ENCODE measurements at places on chromosomes 16 and 17.

DNA sequence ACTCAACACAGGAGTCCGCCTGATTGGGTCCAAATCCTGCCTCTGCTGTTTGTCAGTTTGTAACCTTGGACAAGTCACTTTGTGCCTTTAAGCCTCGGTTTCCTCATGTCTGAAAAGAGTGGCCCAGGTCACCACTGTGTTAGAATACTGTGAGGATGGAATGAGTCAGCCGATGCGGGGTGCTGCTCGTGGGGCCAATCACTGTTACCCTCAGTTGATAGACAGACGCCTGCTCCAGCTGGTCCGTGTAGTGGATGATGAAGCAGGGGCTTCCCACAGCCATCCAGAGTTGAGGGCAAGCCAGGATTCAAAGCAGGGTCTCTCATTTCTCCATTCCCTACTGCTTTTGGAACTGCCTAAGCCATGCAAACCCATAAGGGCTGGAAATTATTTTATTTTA lies 5.8 kb downstream of the FBXL19 start:
- DNase-seq, result no peak

GRCh38 chr17:49227436-49228261 lies 2.9 kb downstream of the PHOSPHO1 start:
- peak; percentile 24 for DNase-seq

- no peak for DNase-seq
Measured at GRCh38 chr17:80855196-80855947, 136.3 kb upstream of the CHMP6 start.

- no peak for DNase-seq
Measured at GRCh38 chr17:41492351-41492750, 2.6 kb upstream of the KRT36 start.

GRCh38 chr17:42673266-42673884 lies 3.4 kb downstream of the PLEKHH3 start:
- DNase-seq, result no peak

GRCh38 chr17:82752371-82753200 lies 721 bp downstream of the TBCD start:
- no peak for DNase-seq

DNA sequence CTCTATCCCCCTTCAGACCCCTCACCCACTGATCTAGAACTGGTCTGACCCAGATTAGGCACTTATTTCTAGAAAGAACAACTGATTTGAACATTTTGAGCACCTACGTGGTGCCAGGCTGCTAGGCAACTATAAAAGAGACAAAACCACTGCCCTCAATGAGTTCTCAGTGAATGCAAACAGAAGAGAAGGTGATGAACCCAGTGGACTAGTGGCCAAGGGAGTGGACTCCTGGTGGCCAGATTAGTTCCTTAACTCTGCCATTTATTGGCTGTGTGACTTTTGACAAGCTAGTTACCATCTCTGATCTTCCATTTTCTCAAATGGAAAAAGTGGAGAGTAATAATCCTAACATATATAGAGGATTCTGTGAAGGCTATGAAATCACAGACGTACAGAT lies 259.1 kb upstream of the SALL1 start:
- no peak for DNase-seq

DNA sequence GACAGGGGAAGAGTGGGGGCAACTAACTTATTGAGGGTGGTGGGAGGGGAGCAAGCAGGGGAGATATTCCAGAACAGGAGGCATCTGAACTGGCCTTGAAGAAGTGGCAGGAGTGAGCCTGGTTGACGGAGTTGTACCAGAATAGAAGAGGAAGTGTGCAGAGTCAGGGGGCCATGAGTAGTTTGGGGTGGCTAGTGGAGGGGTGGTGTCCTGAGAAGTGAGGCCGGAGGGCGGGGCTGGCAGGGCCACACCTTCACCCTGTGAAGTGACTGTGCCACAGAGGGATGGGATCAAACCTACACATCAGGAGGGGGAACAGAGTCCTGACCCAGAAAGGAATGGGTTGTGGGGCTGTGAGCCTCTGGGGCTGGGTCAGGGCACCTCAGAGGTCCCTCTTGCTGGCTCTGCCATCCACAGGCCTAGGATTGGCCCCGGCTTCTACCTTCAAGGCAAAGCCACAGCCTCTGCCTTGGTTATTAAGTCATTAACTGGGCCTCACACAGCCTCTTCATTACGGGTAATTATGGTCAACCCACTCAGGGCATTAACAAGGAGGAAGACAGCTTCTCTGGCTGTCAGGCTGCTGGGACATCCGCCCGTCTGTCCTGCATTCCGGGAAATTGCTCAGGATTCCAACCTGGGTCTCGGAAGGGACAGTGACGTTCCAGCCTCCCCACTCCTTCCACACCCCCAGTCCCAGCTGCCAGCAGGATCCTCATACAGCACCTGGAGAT lies 12.7 kb downstream of the SPNS2 start:
- no peak for DNase-seq

DNA sequence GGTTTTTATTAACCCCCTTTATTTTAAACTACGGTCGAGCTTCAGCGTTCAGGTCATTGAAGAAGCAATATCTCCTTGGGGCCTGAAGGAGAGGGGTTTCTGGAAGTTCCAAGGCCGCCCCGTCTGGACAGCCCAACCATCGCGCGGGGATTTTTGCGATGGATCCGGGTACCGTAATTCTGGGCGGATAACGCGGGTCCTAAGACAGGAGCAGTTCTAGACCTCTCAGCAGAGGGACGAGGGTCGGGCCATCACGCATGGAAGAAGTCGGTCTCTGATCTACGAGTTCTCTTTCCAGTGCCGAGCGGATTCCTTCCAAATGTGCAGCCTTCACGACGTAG lies 3.6 kb downstream of the BORCS6 start:
- DNase-seq, result no peak

DNA sequence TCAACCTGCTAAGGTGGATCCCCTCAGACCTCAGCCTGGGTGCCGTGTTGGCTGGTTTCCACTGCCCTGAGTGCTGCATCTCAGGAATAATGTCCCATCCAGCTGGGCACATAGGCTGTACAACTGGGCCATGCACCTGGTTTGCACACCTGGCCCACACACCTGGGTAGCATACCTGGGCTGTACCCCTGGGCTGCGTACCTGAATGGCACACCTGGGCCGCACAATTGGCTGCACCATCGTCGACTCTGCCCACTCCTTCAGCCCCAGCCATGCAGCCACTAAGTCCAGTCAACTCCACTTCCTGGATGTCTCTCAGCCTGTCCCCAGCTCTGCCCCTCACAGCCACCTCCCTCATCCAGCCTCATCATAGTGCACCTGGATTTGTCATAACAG lies 7.9 kb downstream of the SLC5A10 start:
- DNase-seq, result no peak

- no peak for DNase-seq
Measured at GRCh38 chr17:58195518-58196123, 3.1 kb downstream of the EPX start.

DNA sequence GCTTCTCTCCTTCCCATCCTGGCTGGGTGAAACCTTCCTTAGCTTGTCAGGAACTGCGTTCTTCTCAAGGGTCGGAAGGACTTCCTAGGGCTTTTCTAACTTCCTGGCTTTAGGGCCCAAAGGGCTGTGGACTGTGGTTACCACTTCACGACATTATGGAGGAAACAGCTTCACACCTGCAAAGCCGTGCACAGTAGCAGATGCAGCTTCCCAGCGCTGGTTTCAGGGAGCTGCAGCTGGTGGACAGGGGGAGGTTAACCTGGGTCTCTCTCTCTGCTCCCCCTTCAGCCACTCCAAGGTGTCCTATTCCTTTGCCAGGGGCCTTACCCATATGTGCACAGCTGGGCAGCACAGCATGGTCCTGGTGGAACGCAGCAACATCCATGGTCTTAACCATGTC lies 155.8 kb upstream of the CDC42EP4 start:
- DNase-seq, result no peak

DNA sequence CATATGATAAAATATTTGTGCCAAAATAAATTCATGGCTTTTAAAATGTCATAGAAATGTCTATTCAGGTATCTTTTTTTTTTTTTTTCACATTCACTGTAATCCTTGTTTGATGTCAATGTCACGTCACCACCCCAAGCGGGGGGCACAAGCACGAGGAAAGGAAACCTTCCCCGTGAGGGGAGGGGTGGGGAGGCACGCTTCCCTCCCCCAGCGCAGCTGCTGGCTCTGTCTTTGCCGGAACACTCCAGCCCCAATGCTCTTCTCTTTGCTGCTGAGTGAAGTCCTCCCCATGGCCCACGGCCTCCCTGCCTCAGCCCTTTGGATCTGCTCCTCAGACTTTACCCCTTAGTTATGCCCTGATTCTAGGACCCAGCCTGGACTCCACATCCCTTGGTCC lies 1.5 kb downstream of the SLC35G3 start:
- no peak for DNase-seq

- DNase-seq, result no peak
Measured at GRCh38 chr17:4559966-4560365, 411 bp downstream of the GGT6 start.

- DNase-seq, result peak; percentile 9
Measured at GRCh38 chr17:7191571-7192270, 12.6 kb upstream of the ASGR1 start.

DNA sequence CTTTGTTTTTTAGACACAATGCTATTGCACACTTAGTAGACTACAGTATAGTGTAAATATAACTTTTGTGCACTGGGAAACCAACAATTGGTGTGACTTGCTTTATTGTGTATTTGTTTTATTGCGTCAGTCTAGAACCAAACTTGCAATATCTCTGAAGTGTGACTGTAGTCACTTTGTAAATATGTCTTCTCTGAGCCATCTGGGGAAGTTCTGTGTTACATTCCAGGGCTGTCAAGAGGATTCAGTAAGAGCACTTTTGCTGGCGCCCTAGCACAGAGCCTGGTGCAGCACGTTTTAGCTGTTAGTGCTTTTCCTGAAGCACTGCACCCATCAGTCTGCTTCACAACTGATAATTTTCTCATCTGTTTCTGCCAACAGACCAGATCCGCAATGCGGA lies 73.2 kb downstream of the NT5M start:
- DNase-seq, result peak; percentile 15

DNA sequence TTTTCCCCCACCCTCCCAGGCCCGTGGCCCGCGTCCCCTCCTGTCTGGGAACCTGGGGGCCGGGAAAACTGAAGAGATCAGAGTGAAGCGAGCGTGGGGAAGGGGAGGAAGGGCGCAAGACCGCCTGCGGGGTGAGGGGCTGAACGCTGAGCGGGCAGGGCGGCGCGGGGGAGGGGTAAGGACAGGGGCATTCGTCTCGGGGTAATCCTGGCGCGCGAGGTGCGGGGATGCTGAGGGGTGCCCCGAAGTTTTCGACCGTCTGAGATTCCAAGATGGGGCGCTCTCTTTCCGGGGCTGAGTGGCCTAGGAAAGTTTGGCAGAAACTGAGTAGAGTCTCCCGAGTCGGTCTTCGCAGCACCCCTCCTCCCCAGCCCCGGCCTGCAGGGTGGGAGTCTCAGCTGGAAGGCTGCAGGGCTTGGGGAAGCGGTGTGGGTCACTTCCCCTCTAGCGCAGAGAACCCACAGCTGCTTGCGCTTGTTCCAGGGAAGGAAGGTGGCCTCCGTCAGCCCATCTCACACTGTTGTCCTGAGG lies 555 bp downstream of the TTYH2 start:
- no peak for DNase-seq

DNA sequence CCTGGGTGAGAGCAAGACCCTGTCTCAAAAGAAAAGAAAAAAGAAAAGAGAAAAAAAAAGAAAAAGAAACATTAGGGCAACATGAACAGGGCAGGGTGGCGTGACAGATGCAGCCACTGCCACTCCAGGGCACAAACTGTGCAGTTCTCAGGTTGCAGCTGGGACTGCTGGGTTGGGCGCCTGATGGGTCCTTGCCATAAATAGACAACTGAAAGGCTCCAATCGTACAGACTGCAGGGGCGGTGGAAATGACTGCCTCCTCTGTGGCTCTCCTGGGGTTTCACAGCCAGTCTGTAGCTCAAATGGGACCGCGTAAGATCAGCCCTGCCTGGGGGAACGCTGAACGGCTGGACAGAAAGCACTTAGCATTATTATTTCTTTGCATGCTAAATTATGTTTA lies 130.7 kb downstream of the CPPED1 start:
- no peak for DNase-seq

- peak; percentile 14 for DNase-seq
Measured at GRCh38 chr17:69060822-69061221, at the start of gene ABCA9. TSS of gene ABCA9 (minus strand) at chr17:69060927. CDS start at chr17:69051126, 9,801 bp downstream.

DNA sequence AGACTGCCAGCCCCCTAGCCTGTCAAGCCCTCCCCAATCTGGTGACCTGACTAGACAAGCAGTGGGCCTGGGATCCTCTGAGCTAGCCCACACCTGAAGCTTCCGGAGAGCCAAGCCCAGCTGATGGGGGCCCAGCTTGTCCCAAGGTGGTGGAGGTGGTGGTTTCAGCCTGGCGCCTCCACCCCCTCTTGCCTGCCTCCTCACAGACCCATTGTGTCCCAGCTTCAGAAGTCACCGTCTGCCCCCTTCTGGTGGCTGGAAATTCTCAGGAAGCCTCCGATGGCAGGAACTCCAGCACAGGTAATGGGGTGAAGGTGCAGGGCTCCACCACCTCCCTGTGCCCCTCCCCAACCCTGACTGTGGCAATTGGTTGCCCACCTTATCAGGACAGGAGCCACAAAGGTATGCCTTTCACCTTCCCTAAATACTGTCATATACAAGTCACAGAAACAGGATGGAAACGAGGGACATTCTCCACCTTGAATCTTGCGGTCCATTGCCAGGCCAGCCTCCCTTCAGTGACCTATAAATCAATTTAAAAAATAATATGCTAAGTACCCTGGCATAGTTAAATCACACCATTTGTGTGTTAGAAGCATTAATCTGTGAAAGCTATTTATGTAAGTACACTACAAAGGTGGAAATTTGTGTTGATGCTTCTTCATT lies 66.0 kb upstream of the ZNF423 start:
- DNase-seq, result no peak

- DNase-seq, result no peak
Measured at GRCh38 chr17:18184143-18185031, 759 bp downstream of the ALKBH5 start.

- DNase-seq, result peak; percentile 91
Measured at GRCh38 chr17:36601303-36602029, at the start of gene MRM1. TSS of gene MRM1 (plus strand) at chr17:36601583. CDS start at chr17:36601811, 228 bp downstream.

GRCh38 chr17:15124746-15125145 lies 140.4 kb downstream of the PMP22 start:
- DNase-seq, result no peak

GRCh38 chr17:48412841-48413240 lies 17.2 kb downstream of the SKAP1 start:
- DNase-seq, result no peak

GRCh38 chr17:12979246-12979645 lies 38.6 kb downstream of the ELAC2 start:
- no peak for DNase-seq

- DNase-seq, result no peak
Measured at GRCh38 chr17:81867991-81868673, 3.0 kb downstream of the ARHGDIA start.

DNA sequence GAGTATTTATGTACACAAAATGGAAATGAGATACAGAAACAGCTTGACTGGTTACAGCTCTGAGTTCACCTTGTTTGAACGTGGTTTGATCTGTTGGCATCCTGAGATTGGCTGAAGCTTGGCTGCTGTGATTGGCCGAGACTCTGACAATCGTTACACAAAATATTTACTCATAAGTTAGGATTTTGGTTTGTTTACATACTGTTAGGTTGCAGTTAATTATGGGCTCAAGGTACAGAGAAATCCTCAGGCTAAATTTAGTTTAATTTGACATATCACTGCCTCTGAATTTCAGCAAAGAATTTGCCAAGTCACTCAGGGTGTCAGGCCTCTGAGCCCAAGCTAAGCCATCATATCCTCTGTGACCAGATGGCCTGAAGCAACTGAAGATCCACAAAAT lies 227.3 kb downstream of the COPRS start:
- DNase-seq, result no peak

Data from amniotic stem cell (primary cell).